NCI-H1092 (cell line): ENCODE measurements at places on chromosomes 4 and X.

GRCh38 chr4:112531146-112531545 is 15.2 kb upstream of the NEUROG2 start:
- DNase-seq = no peak

GRCh38 chr4:82782626-82783345 is 15.8 kb downstream of the SCD5 start:
- no peak for DNase-seq

DNA sequence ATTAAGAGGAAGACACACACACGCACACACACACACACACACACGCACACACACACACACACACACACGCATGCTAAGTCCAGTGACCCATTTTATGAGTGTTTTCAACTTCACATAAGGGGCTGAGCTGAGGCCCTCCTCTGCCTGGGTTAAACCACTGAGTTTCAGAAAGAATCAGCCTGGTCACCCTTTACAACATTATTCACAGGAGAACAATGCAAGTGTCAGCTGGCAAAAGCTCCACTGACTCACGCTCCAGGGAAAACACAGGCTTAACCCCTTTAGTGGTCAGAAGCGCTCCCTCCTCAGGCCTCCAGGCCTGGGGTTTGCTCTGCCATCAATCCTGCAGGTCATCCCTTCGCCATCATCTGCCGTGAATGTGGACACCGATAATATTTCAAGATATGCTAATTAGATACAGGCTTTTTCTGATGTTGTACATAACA is 46.9 kb downstream of the ACOX3 start:
- no peak for DNase-seq

DNA sequence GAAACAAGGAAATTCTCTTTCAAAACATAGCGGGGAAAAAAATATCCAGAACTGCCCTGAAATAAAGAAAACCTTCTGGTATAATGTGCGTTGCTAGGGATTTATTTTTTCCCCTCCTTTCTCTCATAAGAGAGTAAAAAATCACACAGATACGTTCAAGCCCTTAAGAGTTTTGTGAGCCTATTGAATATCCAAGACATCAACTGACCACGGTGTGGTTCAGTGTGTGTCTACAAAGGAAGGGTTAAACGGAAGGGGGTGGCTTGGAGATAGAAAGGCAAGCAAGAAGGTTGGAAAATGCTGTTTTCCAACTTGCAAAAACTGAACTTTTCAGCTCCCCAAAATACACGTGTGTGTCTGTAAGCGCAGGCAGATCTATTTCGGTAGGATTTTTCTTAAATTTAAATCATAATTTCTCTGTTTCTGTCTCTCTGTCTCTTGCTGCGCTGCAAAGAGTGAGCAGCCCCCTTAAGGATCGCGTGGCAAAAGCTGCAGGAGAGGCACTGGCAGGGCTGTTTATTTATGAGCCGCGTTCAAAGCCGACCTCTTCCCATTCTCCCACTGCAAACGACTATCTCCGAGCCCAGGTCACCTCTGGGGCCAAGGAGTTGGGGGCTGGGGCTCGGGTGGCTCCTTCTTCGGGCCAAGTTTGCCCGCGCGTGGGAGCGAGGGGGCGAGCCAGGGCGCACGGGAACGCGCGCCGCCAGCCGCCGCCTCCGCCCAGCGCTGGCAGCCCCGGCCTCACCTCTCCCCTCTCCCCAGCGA is 492 bp upstream of the SLIT2 start:
- DNase-seq = no peak

DNA sequence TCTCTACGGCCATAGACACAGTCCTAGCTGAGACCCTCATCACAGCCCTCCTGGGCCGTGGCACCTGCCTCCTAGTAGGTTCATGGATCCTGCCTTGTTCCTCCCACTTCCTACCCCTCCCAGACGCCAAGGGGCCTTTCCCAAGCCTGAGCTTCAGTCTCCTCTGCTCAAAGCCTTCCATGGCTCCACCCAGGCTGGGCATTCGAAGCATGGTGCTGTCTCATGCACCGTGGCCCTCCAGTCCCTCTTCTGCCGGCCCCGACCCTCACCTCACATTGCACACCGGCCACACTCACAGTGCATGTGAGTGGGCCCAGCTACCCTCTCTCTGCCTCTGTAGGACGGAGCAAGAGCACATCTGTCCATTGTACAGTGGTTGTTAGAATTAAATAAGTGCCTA is 21.7 kb upstream of the KIAA0232 start:
- no peak for DNase-seq

DNA sequence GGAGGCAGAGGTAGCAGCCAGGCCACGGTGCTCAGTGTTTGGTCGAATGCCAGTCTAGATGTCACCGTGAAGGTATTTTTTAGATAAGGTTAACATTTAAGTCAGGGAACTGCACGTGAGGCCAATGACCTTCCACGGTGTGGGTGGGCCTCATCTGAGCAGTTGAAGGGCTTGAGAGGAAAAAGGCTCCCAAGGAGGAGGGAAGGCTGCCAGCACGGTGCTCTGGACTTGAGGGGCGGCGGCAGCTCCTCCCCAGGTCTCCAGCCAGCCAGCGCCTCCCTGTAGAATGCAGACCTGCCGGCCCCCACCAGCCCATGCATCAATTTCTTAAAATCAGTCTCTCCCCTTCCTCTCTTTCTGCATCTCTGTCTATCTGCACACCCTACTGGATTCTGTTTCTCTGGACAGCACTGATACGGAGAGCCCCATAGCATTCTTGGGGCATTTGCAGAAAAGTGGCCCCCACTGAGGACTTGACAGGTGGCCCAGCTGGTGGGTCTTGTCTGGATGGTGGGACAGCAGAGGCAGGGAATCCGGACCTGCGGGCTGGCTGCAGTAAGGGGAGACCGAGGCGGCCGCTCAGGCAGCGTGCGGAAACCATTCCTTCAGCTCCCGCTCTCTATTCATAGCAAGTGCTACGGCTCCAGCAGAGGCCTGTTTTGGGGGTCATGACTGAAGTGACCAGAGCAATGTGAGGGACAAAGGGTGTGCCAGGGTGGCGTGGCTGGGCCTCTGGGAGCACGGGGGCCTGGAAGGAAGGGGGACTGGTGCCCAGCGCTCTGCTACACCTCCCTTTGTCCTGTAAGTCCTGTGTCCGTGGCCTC is 7.9 kb upstream of the RGS12 start:
- DNase-seq = no peak

- peak; percentile 2 for DNase-seq
Observed at GRCh38 chrX:9884031-9884779, 83.0 kb upstream of the CLDN34 start.

DNA sequence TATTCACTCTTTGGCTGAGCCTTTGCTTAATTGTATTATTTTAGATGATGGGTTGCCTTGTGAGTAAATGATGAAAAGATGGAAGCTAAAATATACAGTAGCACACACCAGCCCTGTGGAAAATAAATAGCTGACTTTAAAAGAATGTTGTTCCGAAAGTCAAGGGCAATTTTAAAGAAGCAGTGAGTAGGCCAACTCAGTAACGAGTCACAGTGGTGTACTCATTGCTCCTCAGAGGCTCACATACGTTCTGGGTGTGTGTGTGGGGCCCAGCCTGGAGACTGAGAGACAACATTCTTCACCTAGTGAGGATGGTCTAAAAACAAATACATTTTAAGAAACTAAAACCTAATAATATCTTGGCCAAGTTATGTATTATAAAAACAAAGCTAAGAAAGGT is 640.3 kb downstream of the TRIML1 start:
- no peak for DNase-seq

- DNase-seq = no peak
Observed at GRCh38 chr4:36676139-36677050, 395.0 kb downstream of the DTHD1 start.

GRCh38 chrX:110277609-110278008 is 40.3 kb downstream of the AMMECR1 start:
- DNase-seq = no peak

- no peak for DNase-seq
Observed at GRCh38 chr4:2302387-2303119, 40.6 kb upstream of the MXD4 start.

GRCh38 chrX:118503260-118504041 is 7.8 kb downstream of the DOCK11 start:
- DNase-seq = no peak

- no peak for DNase-seq
Observed at GRCh38 chrX:65745992-65746391, 78.5 kb downstream of the MSN start.

- DNase-seq = no peak
Observed at GRCh38 chrX:47179221-47179927, 14.3 kb upstream of the UBA1 start.

GRCh38 chrX:132622130-132622529 is 133.3 kb upstream of the MBNL3 start:
- DNase-seq = no peak

DNA sequence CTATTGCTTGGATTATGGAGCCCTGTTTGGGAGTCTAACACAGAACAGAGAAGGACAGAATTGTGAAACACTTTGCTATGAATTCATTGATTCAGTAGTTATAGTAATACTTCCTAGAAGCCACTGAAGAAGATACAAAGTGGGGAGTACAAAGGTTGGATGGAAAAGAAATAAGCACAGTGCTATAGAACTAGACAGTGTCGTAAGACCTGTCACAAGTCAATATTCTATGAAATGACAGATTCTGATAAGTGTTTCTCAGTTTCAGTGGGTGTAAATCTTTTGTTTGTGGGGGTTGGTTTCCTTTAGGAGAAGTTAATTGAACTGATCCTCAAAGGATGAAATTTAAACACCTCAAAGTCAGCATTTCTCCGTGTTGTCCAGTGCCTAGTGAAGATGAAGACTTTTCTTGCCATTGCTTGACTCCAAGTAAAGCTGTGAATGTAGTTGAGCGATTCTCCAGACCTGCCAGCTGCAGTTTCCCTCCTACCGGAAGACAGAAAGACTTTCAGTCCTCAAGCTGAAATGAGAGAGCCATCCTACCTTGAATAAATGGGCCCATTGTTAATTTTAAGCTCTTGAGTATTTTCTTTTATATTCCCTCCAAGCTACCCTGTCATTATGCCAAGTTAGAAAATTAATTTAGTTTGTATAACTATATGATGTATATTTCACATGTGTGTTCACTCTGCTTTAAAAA is 7.9 kb downstream of the PDLIM5 start:
- DNase-seq = no peak

GRCh38 chr4:158090323-158090722 is 82.5 kb downstream of the GASK1B start:
- no peak for DNase-seq

DNA sequence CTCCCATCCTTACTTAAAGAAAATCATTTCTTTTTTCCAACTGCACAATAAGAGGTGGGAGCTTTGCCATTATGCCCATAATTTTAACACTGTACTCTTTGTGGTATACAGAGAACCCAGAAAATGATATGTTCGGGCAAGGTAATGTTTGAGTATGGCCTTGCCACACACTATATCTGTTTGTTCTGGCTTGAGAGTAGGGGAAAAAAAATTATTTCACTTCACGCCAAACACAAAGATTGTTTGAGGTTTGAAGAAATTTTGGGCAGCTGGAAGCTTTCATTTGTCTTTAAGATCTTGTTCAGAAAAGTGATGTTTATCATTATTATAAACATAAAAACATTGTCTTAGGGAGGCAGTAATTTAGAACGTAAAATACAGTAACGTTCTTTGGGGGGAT is 115.4 kb upstream of the NAP1L5 start:
- no peak for DNase-seq

DNA sequence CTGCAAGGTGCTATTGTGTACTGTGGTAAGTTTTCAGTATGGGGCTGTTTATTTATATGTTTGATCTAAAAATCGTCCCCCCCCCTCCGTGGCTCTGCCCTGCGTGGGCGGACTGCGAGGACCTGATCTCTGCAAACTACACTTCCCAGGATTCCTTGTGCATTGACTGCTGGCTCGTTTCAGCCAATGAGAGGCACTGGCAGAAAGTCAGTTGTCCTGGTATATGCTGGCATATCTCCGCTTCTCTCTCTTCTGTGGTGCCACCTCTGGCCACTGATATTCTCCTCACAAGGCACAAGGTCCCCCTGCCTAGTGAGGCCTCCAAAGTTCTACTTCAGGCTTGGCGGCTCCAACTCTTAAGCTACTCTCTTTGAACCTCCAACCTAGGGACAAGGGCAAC is 168.8 kb upstream of the ZFP42 start:
- no peak for DNase-seq

DNA sequence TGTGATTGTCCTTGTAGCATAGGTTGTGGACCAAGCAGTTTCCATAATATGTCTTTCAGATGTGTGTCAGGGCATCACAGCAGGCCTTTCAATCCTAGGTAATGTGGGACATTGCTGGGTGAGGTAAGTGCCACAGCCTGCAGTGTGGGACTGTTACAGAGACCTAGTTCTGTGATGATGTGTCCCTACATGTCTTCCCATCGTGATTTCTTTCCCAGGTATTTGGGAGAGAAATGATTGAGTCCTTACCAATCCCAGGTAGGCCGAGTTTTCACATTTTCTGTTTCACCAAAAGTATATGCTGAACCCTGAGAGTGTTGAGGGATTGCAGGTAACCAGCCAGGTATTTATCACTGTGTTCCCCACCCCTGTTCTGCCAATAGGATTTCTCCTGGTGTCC is 10.6 kb upstream of the ATXN3L start:
- no peak for DNase-seq

DNA sequence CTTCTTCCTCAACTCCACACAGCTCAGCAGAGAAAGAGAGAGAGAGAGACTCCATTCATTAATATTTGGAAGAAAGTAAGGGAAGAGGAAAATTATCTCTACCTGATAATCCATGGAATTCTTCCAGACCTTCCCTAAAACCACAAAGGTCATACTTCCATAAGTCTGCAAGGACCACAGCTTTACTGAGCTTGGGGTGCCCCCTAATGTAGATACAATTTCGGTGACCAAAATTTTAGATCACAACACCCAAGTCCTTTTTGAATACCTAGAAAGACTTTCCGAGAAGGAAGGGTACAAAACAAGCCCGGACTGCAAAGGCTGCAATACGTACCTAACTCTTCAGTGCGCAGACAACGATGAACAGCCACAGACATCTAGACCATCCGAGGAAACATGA is 523.9 kb downstream of the GLUD2 start:
- DNase-seq = no peak

GRCh38 chrX:136192839-136193414 is 45.6 kb downstream of the FHL1 start:
- no peak for DNase-seq

- no peak for DNase-seq
Observed at GRCh38 chrX:41895826-41896225, 27.5 kb downstream of the CASK start.

DNA sequence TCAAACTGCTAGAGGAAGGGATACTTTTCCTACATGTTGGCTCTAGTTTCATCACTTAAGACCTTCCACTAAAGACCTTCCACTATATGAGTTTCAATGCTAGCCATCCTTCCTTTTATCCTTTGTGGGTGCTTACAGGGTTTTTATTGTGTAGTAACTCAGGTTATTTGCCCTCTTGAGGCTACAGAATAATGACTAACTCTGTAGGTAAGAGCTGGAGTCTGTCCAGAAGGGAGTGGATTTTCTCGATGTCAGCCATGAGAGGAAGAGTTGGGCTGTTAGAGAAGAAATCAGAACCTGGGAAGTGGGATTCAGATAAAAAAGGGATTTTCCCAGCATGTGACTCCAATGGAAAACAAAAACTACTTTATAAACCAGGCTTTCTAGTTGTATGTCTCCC is 27.5 kb upstream of the HERC5 start:
- no peak for DNase-seq

GRCh38 chr4:120680647-120681228 is 241.8 kb downstream of the PRDM5 start:
- DNase-seq = no peak
